ENCODE measurements at places on chromosomes 4 and X.
A peak's percentile ranks its signal among the peaks of the same experiment; 100 is the strongest.

DNA sequence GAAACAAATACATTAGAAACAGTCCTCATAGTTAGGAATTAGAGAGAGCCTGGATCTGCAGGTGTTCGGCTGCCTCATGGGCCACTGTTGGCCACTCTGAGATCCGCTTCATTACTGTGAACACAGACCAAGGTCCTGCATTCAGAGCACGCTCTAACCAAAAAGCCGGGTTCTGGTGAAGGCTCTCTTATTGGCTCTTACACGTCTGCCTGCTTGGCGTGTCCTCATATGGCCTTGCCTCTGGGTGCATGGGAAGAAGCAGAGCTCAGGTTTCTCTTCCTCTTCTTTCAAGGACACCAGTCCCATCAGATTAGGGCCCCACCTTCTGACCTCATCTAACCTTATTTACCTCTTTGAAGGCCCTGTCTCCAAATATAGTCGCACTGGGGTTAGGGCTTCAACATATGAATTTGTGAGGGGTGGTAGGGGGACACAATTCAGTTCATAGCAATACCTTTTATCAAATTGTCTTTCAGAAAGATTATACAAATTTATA is 37.1 kb upstream of the ELF2 start:
- no peak for DNase-seq

GRCh38 chrX:31130457-31131220 is 58.8 kb upstream of the FTHL17 start:
- DNase-seq: no peak

DNA sequence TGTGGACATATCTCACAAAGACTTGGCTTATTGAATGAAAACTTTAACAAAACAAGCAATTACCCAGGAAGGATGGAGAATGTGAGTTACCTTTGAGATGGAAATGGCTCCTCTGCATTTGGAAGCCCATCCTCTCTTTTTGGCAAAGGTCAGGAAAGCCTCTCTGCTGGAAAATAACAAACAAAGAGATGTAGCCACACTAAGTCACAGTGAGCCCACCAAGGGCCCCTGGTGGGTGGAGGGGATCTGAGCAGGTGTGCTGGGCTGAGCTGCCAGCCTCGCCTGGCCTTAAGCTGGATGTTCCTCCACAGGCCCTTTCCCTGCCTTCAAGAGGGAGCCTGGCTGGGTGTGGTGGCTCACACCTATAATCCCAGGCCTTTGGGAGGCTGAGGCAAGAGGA is 269.2 kb downstream of the HNRNPD start:
- DNase-seq: no peak

GRCh38 chrX:101164766-101165590 is 54.6 kb upstream of the DRP2 start:
- DNase-seq: no peak

DNA sequence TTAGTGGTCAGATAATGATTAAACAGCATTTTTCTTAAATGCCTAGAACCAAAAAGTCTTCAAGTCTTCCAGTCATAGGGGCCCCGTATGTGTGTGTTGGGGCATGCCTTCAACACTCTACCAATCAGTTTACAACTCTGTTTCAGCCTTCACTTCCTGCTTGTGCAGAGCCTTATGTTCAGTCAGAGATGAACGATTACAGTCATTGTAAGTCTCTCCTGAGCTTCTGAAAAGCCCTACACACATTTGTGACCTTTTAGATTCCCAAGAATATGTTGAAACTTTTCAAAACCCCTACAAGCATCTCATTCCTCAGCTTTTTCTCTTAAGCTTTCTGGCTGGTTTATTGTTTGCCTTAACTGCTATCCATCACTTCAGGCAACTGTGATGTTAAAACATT is 591.2 kb downstream of the ZNF674 start:
- no peak for DNase-seq

- no peak for DNase-seq
Measured at GRCh38 chrX:14295426-14295825, 233.9 kb upstream of the GLRA2 start.

DNA sequence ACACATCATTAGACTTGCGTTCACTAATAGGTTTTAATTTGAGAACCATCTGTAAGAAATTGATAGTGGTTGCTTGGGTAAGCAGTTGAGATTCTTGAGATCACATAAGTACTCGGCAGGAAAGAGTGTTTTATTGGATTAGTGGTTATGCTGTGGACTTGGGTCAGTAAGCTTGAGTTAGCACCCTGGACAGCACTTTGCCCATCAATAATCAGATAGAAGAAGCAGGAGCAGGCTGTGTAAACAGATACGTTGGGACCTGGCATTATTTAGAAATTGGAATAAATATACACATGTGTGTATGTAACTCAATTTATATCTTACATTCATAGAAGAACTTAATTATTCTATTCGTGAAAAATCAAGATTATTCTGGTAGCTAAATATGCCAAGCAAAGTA is 357.5 kb upstream of the SMIM31 start:
- no peak for DNase-seq

DNA sequence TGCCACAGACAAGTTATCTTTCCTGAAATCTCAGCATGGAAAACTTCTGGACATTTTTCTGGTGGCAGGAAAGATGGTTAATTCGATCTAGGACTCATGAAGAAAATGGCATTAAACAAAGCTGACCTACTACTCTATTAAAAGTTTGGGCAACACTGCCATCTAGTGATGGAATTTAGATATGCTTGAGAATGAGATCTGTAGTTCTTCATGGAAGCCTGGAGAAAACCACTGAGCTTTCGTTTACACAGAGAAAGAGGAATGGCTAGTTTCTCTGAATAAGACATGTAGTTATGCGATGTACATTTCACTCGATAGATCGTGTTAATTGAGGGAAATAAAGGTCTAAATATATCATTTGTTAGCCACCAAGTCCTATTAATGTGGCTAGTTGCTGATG is 51.7 kb upstream of the CHRDL1 start:
- DNase-seq: no peak

GRCh38 chrX:45740291-45740690 is 539.6 kb upstream of the DIPK2B start:
- no peak for DNase-seq

- DNase-seq: no peak
Measured at GRCh38 chr4:52578951-52579350, 80.2 kb downstream of the USP46 start.

DNA sequence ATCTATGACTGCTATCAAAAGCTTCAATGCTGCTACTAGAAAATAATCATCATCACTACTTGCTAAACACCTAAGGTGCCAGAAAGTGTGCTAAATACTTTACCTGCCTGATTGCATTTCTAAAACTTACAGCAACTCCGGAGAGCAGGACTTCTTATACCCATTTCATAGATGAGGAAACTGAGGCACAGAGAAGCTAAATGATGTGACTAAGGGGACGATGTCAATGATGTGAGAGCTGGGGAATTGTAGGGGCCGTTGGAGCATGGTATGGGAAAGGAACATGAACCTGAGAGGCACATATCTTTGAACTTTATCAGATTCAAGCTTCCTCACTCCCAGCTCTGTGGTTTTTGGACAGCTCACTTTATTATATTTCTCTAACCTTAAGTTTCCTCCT is 38.7 kb downstream of the CCKAR start:
- DNase-seq: no peak

DNA sequence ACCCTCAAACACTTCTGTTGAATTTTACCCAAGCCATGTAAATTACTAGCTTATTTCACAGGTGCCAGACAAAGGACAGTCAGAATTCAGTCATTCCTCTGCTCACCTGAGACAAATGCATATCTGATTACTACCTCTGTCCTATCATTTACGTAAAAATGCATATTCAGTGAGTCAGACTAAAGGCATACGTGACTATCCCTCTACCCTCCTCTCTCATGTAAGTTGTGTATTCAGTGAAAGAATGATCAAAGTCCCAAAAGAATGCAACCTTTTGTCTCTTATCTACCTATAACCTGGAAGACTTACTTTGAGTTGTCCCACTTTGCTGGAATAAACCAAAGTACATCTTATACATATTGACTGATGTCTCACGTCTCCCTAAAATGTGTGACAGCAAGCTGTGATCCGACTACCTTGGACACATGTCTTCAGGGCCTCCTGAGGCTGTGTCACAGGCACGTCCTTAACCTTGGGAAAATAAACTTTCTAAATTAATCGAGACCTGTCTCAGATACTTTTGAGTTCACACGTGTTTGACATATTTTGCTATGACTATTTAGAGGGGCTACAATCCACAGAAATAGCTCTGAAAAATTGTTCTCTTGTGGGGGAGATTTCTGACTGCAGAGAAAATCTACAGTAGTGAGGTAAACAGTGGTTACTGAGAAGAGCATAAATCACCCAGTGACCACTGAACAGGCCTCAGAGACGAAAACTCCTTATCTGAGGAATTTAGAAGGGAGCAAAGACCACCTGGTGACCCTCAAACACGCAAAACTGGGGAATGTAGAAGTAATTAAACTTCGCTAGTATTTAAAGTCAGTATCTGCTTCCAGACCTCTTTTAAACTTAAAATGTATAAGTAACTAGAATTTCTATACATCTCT is 1575.8 kb downstream of the STIM2 start:
- DNase-seq: no peak

DNA sequence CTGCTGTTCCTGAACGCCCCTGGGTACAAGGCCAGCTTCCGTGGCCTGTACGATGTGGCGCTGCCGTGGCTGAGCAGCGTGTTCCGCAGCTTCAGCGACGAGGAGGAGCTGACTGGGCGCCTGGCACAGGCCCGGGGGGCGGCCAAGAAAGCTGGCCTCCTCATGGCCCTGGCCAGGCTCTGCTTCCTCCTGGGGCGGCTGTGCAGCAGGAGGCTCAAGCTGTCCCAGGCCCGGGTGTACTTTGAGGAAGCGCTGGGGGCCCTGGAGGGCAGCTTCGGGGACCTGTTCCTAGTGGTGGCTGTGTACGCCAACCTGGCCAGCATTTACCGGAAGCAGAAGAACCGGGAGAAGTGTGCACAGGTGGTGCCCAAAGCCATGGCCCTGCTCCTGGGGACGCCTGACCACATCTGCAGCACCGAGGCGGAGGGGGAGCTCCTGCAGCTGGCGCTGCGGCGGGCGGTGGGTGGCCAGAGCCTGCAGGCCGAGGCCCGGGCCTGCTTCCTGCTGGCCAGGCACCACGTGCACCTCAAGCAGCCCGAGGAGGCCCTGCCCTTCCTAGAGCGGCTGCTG is 28.2 kb downstream of the SH3TC1 start:
- DNase-seq: peak; percentile 62

- DNase-seq: no peak
Measured at GRCh38 chr4:118318931-118319330, 33.9 kb downstream of the PRSS12 start.

- DNase-seq: no peak
Measured at GRCh38 chr4:183455431-183456195, 11.2 kb downstream of the CDKN2AIP start.

DNA sequence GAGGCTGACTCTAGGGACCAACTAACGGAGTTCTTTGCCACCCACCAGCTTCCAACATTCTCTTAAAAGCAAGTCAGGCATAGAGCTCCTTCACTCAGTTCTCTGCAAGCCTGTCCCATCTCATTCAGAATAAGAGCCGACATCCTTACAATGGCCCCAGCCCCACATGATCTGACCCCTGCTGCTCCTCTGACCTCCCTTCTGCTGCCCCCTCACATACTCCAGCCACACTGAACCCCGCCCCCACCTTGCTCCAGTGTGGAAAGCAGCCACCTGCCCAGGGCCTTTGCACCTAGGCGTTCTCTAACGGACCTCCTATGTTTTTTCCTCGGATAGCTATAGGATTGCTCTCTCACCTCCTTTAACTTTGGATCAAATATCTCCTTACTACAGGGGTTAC is 143.2 kb upstream of the ETNPPL start:
- DNase-seq: no peak

- no peak for DNase-seq
Measured at GRCh38 chrX:16601885-16602284, 48.1 kb upstream of the S100G start.

DNA sequence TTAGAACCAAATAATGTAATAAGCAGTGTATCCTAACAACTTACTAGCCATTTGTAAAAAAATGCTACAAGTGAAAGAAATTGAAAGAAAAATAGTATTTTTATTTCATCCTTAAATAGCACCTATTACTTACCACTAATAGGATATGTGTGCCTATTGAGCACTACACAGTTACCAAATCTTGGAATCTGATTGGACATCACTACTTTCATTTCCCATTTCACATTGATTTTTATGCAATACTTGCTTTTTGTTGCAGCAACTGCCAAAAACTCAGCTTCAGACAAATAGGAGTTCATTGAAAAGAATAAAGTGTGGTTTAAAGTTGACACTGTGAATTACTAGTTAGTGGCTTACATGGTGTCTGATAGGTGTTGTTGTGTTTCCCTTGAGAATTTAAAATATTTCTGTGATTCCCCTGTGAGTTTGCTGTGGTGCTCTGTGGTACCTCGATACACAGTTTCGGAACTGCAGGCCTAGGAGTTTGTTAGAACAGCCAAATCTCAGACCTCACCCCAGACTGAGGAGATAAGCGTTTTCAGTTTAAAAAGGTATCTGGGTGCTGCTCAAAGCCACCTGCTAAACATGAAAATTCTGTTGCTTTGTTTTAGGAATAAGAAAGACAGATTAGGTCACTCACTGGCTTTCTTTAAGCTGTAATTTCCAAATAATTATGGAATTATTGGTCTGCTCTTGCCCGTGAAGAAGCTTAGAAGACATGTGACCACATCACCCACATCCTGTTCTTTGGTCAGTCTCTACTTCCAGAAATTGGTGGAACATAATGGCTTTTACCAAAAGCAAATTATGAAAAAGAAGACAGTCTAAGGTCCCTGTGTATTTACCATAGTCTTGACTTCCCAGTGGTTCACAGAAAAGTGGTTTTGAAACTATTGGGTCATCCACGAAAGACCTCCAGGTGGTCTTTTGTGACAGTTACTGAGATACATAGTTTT is 97.8 kb downstream of the SYTL5 start:
- no peak for DNase-seq

DNA sequence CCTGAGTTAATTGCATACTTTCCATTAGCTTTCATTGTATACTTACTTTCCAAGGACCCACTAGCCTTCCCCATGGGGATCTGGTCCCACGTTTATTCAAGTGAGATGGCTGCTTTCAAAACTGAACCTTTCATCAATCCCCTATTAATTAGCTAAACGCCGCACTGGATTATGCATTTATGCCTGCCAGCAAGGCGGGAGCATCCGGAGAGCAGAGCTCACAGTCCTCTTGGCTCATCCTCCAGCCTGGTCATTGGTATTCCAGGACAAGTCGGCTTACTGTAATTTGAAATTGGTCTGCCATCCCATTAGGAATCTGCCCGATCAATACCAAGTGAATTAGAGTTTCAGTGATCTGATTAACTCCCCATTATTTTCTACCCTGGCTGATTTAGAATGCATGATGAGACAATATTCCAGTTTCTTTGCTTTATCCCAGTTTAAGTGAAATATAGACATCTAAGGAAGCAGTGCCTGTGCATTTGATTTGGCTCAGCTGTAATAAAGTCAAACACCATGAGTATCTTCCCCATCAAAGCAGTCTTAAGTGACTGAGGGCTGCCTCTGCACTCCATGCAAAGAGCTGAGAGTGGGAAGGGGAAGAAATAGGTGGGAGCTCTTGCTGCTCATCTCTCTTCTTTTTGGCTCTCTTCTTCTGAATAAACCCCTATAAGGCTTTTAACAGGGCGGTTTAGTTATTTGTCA is 411.4 kb downstream of the GPAT3 start:
- no peak for DNase-seq

All from activated CD8-positive, alpha-beta memory T cell treated with anti-CD3 and anti-CD28 coated beads for 24 hours (primary cell).